ENCODE measurements at places on chromosomes 16 and 17.

GRCh38 chr16:81585785-81586184, 141.2 kb downstream of the CMIP start:
- no peak for DNase-seq

GRCh38 chr16:64182985-64183384, 938.9 kb downstream of the CDH11 start:
- DNase-seq, result no peak

- no peak for DNase-seq
These were observed 329.1 kb downstream of the CDH13 start for GRCh38 chr16:82955741-82956348.

DNA sequence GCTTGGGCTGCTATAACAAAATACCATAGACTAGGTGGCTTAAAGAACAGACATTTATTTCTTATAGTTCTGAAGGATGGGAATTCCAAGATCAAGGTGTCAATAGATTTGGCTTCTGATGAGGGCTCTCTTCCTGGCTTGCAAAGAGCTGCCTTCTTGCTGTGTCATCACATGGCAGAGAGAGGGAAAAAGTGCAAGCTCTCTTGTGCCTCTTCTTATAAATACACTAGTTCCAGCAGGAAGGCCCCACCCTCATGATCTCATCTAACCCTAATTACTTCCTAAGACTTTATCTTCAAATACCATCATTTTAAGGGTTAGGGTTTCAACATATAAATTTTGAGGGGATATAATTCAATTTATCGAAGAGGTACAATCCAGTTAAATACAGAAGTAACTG, 30.6 kb downstream of the ABCA9 start:
- peak; percentile 7 for DNase-seq

GRCh38 chr16:89324056-89325010, 106.8 kb downstream of the ZNF778 start:
- peak; percentile 77 for DNase-seq

DNA sequence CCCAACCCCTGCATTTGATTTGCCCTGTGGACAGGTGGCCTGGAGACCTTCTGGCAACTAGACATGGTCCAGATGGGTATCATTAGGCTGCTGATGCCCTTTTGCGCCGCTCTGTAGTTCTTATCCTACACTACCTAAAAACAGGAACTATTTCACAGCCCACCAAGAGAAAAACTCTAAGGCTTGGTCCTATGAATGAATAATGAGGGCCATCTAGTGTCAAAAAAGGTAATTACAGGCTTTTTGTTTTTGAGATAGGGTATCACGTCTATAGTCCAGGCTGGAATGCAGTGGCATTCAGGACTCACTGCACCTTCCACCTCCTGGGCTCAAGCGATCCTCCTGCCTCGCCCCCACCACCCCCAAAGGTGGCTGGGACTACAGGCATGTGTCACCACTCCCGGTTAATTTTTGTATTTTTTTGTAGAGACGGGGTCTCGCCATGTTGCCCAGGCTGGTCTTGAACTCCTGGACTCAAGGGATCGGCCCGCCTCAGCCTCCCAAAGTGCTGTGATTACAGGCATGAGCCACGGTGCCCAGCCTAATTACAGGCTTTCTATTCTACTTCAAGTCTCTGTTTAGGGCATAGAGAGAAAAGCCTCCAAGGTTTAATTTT, 20.9 kb downstream of the COIL start:
- peak; percentile 21 for DNase-seq

Data from stromal cell of bone marrow (primary cell).